Hepatocyte (in vitro differentiated cells): ENCODE measurements at places on chromosomes 5 and 9. TPM values are rescaled to one million over a fixed set of nuclear protein-coding genes. Genes with fewer than 3 reads are reported as not detected.
A peak's percentile ranks its signal among the peaks of the same experiment; 100 is the strongest.

The ISOC1 gene
- total RNA-seq: 59.8 and 66.1 TPM in 2 replicates

DNA sequence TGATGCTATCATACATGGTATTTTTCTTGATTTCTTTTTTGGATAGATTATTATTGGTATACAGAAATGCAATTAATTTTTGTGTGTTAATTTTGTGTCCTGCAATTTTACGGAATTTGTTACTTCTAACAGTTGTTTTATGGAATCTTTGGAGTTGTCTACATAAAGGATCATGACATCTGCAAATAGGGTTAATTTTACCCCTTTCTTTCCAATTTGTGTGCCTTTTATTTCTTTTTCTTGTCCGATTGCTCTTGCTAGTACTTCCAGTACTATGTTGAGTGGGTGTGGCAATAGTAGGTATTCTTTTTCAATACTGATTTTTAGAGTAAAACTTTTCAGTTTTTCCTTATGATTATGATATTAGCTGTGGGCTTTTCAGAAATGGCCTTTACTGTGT is 111.5 kb downstream of the MACROH2A1 start:
- H3K27me3 ChIP-seq: no peaks in the 10 kb centered on the region
- no peak for DNase-seq
- no peak overlapping the region for H3K4me3 ChIP-seq
- no peaks in the 10 kb centered on the region for H3K4me1 ChIP-seq

- H3K4me3 ChIP-seq: peak overlapping the region; percentile 32
- peaks cover 53% of the 10 kb centered on the region for H3K27me3 ChIP-seq
- H3K36me3 ChIP-seq: no peaks in the 10 kb centered on the region
- peak; percentile 53 for DNase-seq
- H3K4me1 ChIP-seq: no peaks in the 10 kb centered on the region
These were observed 717.9 kb upstream of the WWC1 start for GRCh38 chr5:167573370-167574127.

DNA sequence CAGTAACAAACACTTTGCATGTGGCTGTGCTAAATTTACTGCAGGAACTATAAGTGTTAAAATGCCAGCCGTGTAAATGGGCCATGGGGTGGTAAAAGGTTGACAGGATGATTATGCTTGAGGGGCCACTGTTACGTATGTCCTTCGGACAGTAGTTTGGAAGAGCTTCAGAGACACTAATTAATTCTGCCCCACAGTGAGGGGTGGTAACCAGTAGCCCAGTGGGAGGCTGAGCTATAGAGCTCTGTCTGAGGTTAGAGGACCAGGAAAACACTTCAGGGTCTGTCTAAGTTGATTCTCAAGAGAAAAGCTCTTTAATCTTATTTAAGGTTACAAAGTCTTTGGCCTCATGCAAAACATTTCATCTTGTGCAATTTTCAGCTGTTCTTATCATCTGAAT is 176.6 kb downstream of the DMRTA1 start:
- DNase-seq: no peak
- H3K27ac ChIP-seq: no peak overlapping the region
- H3K4me3 ChIP-seq: no peak overlapping the region
- H3K27me3 ChIP-seq: no peaks in the 10 kb centered on the region

- H3K4me1 ChIP-seq: no peaks in the 10 kb centered on the region
- H3K27me3 ChIP-seq: no peaks in the 10 kb centered on the region
- no peaks in the 10 kb centered on the region for H3K36me3 ChIP-seq
- no peak overlapping the region for H3K4me3 ChIP-seq
- H3K27ac ChIP-seq: no peak overlapping the region
- DNase-seq: no peak
These were observed 188.9 kb downstream of the ARHGAP26 start for GRCh38 chr5:142958944-142959682.

- no peak overlapping the region for H3K4me3 ChIP-seq
- no peak for DNase-seq
- no peaks in the 10 kb centered on the region for H3K36me3 ChIP-seq
- H3K27me3 ChIP-seq: no peaks in the 10 kb centered on the region
- no peak overlapping the region for H3K27ac ChIP-seq
These were observed 93.7 kb upstream of the OSMR start for GRCh38 chr5:38752012-38752536.

- no peak overlapping the region for H3K4me3 ChIP-seq
- H3K27ac ChIP-seq: no peak overlapping the region
- no peaks in the 10 kb centered on the region for H3K27me3 ChIP-seq
- H3K36me3 ChIP-seq: no peaks in the 10 kb centered on the region
- H3K4me1 ChIP-seq: no peaks in the 10 kb centered on the region
- no peak for DNase-seq
These were observed 129.6 kb downstream of the SEC61B start for GRCh38 chr9:99351647-99352046.
